Mesenteric fat pad (tissue), 1 donor: ENCODE measurements at places on chromosomes 11 and 22. TPM values are rescaled to one million over a fixed set of nuclear protein-coding genes. Genes with fewer than 3 reads are reported as not detected.

The CABP4 gene
- 3.8 TPM for total RNA-seq

DNA sequence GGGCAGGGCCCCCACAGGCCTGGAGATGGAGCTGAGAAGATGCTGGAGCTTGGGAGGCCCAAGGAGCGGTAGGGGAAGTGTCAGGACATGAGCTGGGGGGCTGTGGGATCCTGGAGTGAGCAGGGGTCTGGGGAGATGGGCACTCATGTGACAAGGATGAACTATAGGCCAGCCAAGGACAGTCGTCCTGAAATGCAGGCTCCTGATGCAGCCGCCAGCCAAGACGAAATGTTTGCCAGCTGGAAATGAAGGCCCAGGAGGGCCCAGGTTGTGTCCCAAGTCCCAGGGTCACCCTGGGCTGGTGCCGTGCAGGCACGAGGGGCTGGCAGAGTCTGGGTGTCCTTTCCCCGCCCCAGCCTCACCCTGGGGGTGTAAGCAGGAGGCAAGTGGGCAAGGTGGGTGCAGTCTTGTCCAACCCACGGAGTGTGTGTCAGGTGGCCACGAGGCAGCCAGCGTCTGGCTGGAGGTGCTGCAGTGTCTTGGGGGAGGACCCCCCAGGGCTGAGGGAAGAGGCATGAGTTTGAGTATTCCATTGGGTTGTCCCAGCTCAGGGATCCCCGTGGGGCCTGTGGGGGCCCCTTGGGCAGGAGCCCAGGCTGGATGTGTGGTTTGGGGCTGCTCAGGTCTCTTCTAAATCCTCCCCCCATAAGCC is 21.4 kb downstream of the MRGPRG start:
- DNase-seq = peak; percentile 73

DNA sequence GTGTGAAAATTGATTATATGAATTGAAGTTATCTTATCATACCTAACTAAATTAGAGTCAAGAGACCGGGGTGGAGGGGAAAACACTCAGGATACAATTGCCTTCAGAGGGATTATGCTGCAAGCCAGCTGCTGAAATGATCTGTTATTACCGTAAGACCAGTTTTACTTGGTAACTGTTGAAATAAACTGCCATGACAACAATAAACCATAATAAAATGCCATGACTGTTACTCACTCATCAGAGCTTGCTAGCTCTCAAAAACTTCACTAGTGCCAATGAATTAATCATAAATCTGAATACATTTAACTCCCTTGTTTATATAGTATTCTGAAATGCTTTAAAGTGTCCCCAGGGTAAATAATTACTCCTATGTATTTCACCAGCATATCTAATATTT is 68.2 kb downstream of the CASP12 start:
- no peak for DNase-seq

The NARS2 gene
- total RNA-seq = 13.4 TPM

DNA sequence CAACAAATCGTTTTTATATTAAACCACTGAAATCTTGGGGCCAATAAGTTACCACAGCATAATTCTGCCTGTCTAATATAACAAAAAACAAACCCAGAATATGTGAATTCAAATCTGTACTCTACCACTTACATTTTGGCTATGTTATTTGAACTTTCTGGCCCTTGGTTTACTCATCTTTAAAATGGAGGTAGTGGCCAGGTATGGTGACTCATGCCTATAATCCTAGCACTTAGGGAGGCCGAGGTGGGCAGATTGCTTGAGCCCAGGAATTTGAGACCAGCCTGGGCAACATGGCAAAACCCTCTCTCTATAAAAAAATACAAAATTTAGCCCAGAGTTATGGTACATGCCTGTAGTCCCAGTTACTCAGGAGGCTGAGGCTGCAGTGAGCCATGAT is 84.2 kb downstream of the FAM168A start:
- DNase-seq = no peak

- no peak for DNase-seq
These were observed 200.2 kb downstream of the CSNK2A3 start for GRCh38 chr11:11152877-11153276.

- DNase-seq = no peak
These were observed 875 bp downstream of the TCP11L1 start for GRCh38 chr11:33040033-33040861.

- DNase-seq = no peak
These were observed 8.0 kb downstream of the TUBGCP6 start for GRCh38 chr22:50236731-50237409.

The FOLR1 gene
- 0.32 TPM for total RNA-seq

The BMAL1 gene
- total RNA-seq = 43.6 TPM

The LAMTOR1 gene
- 117 TPM for total RNA-seq

GRCh38 chr11:36012979-36013378 is 69.1 kb downstream of the LDLRAD3 start:
- DNase-seq = no peak

- no peak for DNase-seq
These were observed 8.3 kb downstream of the SMTN start for GRCh38 chr22:31089160-31090100.

DNA sequence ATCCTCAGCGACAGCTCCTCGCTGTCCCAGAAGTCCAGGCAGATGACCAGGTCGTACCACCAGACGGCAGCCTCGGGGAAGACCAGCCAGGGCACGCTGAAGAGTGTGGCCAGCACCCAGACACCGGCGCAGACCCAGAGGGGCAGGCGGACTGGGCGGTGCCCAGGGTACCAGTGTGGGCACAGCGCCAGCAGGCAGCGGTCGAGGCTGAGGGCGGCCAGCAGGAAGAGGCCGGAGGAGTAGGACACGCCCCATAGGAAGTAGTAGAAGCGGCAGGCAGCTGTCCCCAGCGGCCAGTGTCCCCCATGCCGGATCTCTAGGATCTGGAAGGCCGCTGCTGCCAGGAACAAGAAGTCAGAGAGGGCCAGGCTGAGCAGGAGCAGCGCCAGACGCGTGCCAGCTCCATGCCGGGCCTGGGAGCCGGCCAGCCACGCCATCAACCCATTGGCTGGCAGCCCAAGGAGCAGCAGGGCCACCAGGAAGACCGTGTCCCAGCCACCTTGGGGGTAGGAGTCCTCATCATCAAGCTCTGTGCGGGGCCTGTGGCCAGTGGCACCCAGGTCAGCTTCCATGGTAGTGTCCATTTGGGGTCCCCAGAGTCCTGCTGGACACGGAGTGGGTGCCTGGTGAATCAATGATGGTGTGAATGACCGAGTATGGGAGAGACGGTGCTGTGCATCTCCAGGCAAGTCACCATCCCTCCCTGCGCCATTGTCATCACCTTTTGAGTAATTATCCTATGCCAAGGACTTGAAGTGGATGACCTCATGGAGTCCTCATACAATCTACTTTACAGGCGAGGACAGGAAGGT is at the start of gene GPR152:
GPR152 (minus strand) TSS at position 589 of the 812 bp plus-strand sequence; CDS start at position 584, 5 bp downstream.
- no peak for DNase-seq

- no peak for DNase-seq
These were observed 46.5 kb upstream of the ADORA2A start for GRCh38 chr22:24380905-24381230.

DNA sequence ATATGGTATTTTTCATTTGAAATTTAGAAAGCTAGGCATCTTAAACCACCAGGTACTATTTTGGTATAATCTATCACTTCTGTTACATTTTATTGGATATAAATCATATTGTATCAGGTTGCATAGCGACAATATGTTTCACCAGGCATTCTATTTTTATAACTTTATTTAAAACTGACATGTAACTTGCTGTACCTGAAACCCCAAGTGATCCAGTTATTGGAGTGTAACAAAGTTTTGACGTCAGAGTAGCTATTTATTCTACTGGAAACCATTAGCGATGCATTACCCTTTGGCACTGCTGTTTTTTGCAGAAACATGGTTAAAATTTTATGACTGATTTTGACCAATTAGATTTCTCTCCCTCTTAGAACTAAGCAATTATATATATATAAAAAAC is 160.7 kb downstream of the METTL15 start:
- no peak for DNase-seq

DNA sequence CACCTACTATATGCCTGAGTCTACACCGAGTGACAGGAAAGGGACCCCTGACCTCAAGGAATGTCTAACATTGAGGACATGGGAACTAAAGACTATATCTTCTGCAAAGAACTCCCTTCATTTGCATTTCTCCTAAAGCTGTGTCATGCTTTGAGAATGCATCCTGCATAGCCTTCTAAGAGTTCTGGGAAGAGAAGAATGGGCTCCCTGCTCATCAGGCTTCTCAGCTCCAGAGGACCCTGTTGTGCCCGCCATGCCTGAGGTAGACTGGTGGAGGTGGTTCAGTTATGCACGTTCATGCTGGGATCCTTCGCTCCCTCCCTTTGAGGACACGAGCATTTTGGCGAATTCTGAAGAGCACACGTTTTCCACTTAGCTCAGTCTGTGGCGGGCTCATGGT is 63.3 kb downstream of the GRIK4 start:
- no peak for DNase-seq

The CDC42EP2 gene
- 88.4 TPM for total RNA-seq

The IGLL5 gene
- not detected for total RNA-seq

The HTR3B gene
- total RNA-seq = not detected

The SAA4 gene
- 4.1 TPM for total RNA-seq

The FOSL1 gene
- total RNA-seq = 58.3 TPM

DNA sequence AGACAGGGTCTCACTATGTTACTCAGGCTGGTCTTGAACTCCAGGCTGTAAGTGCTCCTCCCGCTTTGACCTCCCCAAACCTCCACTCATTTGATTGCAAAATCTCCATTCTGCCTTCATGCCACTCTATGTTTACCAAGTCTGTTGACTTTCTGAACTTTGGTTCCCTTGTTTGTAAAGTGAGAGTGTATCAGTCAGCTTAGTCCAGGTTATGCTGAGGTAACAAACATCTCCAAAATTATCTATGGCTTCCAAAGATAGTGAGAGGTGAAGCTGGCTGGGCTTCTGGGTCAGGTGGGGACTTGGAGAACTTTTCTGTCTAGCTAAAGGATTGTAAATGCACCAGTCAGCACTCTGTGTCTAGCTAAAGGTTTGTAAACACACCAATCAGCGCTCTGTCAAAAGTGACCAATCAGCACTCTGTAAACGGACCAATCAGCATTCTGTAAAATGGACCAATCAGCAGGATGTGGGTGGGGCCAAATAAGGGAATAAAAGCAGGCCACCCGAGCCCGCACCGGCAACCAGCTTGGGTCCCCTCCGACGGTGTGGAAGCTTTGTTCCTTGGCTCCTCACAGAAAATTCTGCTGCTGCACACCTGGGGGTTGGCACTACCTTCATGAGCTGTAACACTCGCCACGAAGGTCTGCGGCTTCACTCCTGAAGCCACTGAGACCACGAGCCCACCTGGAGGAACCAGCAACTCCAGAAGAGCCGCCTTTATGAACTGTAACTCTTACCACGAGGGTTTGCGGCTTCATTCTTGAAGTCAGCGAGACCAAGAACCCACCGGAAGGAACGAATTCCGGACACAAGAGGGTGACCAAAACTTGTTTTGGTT is 109.3 kb downstream of the MIAT start:
- no peak for DNase-seq

The TIMP3 gene
- total RNA-seq = 493 TPM

The SLC17A6 gene
- total RNA-seq = not detected

- DNase-seq = no peak
These were observed 64.0 kb downstream of the RPUSD4 start for GRCh38 chr11:126147208-126148111.

- no peak for DNase-seq
These were observed 10.4 kb upstream of the SREBF2 start for GRCh38 chr22:41822317-41823057.

DNA sequence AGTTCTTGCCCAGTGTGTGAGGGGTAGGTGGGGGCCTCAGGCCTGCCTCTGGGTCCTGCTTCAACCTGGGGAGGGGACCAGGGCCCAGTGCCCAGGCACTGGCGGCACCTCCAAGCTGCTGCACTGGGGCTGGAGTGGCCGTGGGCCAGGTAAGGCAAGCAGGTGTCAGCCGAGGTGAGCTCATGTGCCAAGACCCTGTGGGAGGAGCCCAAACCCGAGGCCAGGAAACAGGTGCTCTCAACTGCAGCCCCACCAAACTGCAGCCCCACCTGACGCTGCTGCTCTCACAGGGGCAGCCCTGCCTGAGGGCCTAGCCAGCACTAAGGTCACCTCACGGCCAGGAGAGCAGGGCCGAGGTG is 18.1 kb upstream of the GNB1L start:
- DNase-seq = peak; percentile 81

- no peak for DNase-seq
These were observed 17.3 kb downstream of the ABCC8 start for GRCh38 chr11:17459236-17459896.

GRCh38 chr22:48827904-48828555 is 999.6 kb downstream of the BRD1 start:
- no peak for DNase-seq

DNA sequence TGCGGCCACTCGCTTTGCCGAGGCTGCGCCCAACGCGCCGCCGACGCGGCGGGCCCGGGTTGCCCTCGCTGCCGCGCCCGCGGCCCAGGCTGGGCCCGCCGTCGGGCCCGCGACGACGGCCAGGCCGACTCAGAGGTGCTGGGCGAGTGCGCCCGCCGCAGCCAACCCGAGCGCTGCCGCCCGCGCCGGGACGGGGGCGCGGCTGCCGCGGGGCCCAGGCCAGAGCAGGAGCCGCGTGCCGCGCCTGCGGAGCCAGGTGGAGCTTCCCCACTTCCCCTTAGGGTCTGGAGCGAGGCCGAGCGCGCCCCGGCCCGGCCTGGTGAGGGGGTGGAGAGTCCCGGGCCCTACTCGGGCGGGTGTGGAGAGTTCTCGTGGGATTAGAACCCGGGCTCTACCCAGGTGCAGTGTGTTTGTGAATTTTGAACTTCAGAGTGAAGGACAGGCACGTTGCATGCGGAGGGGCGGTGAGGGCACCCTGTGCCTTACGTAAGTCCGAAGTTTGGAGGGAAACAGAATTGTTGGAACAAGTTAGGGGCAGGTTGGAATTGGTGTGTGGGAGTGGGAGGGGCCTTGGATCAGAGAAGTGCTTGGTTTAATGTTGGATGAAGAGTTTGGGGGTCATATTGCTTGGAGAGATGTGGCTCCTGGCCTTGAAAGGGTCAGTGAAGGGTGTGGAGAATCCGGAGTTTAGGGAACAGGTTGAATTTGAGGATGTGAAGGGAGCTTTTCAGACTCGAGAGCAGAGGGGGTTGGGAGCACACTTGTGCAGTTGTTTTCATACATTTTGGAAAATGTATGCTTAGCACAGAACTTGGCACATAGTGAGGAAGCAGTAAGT is 697 bp downstream of the RNF169 start:
- no peak for DNase-seq

DNA sequence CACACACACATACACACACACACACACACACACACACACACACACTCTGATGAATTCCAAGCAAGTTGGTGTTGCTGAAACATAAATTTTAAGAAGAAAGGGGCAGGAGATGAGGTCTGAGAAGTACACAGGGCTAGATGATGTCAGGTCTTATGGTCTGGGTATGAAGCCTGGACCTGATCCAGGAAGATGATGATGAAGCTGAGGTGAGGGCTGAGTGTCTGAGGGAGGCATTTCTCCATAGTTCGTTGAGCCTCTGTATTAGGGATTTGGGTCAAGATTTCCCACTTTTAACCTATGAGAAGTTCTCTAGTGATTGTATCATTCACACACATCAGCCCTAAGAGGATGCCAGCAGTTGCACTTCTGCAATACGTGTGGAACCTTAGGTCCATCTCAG is 32.6 kb downstream of the KREMEN1 start:
- no peak for DNase-seq

- DNase-seq = no peak
These were observed 142.5 kb downstream of the LDLRAD3 start for GRCh38 chr11:36086366-36086765.
